ENCODE measurements at places on chromosomes 11 and 22. TPM values are rescaled to one million over a fixed set of nuclear protein-coding genes. Genes with fewer than 3 reads are reported as not detected.

Gene C11orf52
- total RNA-seq, result not detected

Gene TSPAN18
- total RNA-seq, result 16.3 TPM

Gene RFPL1
- total RNA-seq, result not detected

Gene PIK3IP1
- 13.5 TPM for total RNA-seq

Gene APOBEC3B
- total RNA-seq, result 0.38 TPM

Gene SYT8
- 0.09 TPM for total RNA-seq

Gene NNMT
- total RNA-seq, result 378 TPM

Gene ARHGAP20
- 1.1 TPM for total RNA-seq

Gene LRFN4
- 14.7 TPM for total RNA-seq

Gene TRIOBP
- 105 TPM for total RNA-seq

Gene GAS2L1
- 14.7 TPM for total RNA-seq

Gene KREMEN1
- 0.27 TPM for total RNA-seq

Gene APOL4
- 4.8 TPM for total RNA-seq

Gene NFAM1
- total RNA-seq, result not detected

Gene LRRN4CL
- total RNA-seq, result 0.09 TPM

Gene SLC22A24
- not detected for total RNA-seq

Gene RBM4B
- 21.3 TPM for total RNA-seq

Gene SHANK3
- 21.5 TPM for total RNA-seq

Gene NLRX1
- 15.1 TPM for total RNA-seq

Gene FAM180B
- total RNA-seq, result 0.09 TPM

Gene SAA4
- total RNA-seq, result not detected

Gene DGCR6
- total RNA-seq, result 0.90 TPM

Gene KRTAP5-1
- total RNA-seq, result not detected

Gene NUDT22
- total RNA-seq, result 37.2 TPM

Gene OR52H1
- total RNA-seq, result 0.19 TPM
